LHCN-M2 (cell line): ENCODE measurements at places on chromosomes 4 and X. TPM values are rescaled to one million over a fixed set of nuclear protein-coding genes. Genes with fewer than 3 reads are reported as not detected.

- no peak for DNase-seq
Observed at GRCh38 chr4:100147684-100148083, 42.6 kb downstream of the DDIT4L start.

GRCh38 chr4:7867701-7868435 lies 71.8 kb downstream of the AFAP1 start:
- DNase-seq, result peak; percentile 34

DNA sequence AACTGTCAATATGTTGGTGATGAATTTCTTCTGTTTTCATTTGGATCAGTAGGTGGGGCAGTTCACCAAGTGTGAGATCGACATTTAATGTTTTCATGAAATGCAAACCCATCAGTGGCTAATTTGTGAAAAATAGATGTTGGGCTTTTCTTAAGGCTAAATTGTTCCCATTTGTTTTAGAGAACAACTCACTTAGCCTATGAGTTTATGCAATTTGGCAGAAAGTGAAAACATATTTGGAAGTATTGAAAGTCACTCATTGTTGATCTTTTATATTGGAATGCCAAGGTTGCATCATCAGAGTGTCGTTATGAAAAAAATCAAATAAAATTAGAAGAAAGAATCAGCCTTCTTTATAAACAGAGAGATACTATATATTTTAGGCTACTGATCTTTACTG lies 132.4 kb downstream of the RPA4 start:
- no peak for DNase-seq

- peak; percentile 98 for DNase-seq
Observed at GRCh38 chr4:29708473-29708872, 1011.7 kb upstream of the PCDH7 start.

GRCh38 chrX:132382068-132382467 lies 106.8 kb downstream of the MBNL3 start:
- DNase-seq, result no peak

GRCh38 chr4:8076023-8076422 lies 82.6 kb downstream of the ABLIM2 start:
- no peak for DNase-seq

- DNase-seq, result no peak
Observed at GRCh38 chrX:33726281-33727160, 405.6 kb downstream of the FAM47A start.

- no peak for DNase-seq
Observed at GRCh38 chr4:18670034-18670433, 648.5 kb upstream of the LCORL start.

DNA sequence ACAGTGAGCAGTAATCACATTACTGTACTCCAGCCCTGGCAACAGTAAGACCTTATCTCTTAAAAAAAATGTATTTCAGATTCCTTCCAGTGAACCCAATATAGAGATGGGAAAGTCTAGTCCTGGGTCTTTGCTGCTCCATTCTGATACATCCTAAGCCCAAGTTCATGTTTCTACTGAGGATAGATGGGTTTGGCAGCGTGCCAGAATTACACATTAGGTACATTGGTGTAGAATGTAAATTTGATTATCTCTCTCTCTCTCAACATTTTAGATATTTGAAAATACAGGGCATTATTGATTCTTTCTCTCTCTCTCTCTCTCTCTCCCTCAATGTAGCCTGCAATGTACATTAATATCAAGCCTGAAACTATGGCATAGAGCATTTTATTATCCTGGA lies 43.5 kb upstream of the ZNF330 start:
- DNase-seq, result no peak

- no peak for DNase-seq
Observed at GRCh38 chrX:29926056-29926455, 289.3 kb upstream of the MAGEB2 start.

DNA sequence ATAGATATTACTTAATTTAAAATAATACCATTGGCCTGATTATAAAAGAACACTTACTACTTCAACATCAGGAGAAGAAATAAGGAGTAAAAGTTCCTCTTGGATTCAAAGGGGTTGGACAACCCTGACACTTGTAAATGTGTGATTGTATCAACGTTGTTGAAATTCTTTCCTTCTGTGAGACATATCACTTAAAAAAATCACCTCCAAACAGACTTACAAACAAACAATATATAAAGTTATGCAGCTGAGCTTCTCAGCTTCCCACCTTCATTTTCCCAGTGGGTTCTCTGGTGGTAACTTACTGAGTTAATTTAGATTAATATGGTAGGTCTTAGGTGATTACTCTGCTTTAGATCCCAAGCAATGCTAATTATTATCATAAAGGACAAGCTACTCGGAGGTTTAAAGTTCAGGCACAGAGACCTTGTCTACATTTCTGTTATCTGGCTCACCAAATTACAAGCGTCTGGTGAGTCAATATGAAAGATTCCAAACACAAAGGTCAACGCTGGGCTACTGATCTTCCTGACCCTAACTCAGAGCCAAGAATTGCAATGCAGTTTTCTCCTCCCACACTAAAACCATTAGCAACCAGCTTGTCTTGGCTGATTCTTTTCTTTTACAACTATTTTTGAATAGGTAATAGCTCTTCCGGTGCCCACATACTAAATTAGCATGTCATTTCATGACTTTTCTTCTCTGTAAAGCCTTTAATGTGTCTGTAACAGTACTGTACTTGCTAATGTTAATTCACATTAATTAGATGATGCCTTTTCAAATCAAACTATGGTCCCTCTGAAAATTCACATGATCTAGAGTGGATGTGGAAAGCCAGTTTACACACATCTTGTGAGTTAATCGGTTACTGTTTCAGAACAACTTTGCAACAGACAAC lies 157.6 kb downstream of the RASL11B start:
- peak; percentile 74 for DNase-seq

GRCh38 chrX:130097507-130098209 lies 12.6 kb downstream of the ELF4 start:
- no peak for DNase-seq

DNA sequence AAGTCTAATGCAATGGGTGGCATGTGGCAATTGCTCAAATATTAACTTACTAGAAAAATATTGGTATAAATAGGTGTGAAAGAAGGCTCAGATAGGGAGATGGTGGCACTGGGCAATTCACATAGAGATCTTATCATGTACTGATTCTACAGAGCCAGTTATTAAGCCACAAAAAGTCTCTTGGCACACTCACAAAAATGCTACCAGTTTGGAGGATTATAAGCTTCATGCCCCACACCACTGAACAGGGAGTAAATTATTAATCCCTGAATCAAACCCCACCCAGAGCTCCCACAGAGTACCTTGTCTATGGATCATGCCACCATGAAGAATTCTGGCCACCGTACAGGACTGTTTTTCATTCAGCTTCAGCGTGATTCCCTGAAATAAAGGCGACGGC lies 13.8 kb downstream of the MPP1 start:
- no peak for DNase-seq

DNA sequence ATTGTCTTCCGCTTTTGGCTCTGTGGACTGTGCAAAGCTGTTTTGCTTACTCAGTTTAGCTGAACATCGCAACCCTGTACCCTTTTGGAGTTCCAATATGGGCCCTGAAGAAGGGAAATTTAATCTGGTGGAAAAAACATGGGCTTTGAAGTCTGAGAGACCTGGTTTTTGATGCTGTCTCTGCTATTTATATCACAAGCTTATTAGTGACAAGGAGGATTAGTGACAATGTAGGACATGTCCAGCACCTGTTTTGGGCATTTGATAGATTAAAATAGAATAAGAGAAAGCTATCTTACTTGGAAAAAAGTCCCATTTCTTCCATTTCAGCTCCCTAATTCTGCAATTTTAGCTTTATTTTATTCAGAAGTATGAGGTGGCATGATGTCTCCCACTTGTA lies 417.3 kb downstream of the SPRY1 start:
- no peak for DNase-seq

- peak; percentile 96 for DNase-seq
Observed at GRCh38 chrX:107673933-107674479, 45.7 kb downstream of the PRPS1 start.

- DNase-seq, result no peak
Observed at GRCh38 chr4:52948057-52948423, 85.9 kb downstream of the RASL11B start.

- no peak for DNase-seq
Observed at GRCh38 chrX:68895778-68896177, 67.0 kb downstream of the EFNB1 start.

- DNase-seq, result no peak
Observed at GRCh38 chr4:118225511-118225910, 127.3 kb downstream of the PRSS12 start.

DNA sequence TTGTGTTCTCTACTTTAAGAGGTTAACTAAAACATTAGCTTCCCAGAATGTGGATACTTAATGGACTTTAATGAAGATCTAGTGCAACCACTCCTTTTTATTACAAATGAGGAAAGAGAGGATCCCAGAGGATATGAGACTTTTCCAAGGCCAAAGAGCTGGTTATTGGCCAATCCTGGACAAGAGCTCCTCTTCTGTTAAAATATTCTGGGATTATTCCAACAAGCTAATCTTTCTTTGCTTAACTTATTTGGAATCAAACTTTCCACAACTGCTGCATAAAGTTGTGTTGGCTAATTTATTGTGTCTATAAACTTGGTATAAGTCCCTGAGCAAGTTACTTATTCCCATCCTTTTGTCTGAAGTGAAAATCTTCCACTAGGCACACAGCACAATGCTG lies 174.2 kb upstream of the HCCS start:
- DNase-seq, result no peak

GRCh38 chr4:82900066-82900410 lies 497 bp upstream of the THAP9 start:
- no peak for DNase-seq

GRCh38 chrX:110145311-110145710 lies 142.4 kb downstream of the TMEM164 start:
- DNase-seq, result no peak

DNA sequence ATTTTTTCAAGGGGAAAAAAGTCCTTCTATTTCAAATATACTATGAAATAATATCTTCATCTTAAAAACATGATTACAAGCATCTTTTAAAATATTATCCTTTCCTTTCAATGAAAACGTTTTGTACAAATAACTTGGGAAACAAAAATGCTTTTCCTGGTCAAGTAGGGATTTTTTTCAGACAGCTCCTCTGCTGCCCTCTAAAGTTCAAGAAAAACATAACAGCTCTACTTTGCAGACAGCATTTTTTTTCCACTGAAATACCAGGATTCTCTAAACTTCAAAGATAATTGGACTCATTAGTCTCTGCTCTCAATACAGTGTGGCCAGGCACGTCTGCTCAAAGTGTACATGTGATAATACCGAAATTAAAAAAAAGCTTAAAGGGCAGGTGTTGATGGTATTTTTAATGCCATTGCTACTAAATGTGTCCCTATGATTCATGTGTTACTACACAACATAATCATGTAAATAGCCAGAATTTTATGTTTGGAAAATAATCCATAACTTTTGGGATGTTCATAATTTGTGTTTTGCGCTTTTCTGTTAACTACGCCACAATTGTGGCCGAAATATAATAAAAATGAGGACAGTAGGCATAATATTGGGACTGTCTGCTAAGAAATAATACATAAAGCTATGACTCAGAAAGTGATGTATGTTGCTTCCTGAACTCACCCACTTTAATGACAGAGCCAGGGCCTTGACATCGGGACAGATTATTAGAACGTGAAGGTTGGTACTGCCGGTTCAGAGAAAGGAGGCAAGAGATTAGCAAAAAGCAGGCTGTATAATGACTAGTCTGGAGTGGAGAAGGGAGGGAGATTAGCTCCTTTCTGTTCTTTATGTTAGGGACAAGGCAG lies 478.9 kb downstream of the KCNIP4 start:
- peak; percentile 11 for DNase-seq

DNA sequence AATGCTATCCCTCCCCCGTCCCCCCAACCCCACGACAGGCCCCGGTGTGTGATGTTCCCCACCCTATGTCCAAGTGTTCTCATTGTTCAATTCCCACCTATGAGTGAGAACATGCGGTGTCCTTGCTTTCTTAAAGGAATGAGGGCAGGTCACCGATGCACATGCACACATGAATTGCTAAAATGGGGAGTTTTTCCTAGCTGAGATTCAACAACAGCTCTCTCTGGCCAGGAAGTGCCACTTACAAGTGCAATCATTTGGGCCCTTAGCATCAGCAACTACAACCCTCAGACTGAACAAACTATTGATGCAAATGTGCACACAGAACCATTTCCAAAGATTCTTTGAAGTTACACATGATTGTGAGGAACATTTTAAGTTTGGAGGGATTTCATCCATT lies 95.7 kb upstream of the IQCM start:
- DNase-seq, result no peak

DNA sequence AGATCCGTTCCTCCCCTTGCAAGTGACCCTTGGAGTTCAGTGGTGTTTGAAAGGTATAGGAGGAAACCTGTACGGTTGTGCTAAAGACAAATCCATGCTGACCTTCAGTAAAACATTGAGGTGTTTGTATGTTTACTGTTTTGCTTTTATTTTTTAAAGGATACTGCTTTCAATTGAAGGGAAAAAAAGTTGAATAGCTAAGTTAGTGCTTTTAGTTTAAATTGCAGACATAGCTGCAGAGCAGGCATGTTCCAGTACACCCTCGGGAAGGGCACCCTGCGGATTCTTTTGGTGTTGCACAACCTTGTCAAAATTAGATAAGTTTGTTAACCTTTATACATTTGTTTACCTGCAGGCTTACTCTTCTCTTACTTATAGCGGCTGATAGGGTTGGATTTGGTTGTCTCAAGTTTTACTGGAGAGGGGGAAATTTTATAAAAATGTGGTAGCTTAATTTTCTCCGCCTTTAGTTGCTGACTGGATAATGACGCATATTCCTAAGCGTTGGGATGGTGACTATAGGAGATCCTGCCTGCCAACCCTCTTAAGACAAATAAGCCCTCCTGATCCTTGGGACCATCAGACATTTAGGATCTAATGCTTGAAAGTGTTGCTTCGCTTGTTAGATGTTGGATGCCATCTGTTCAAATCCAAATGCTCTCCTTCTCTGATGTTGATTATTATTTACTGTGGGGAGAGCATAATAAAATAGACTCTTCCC lies 2.0 kb downstream of the RAPGEF2 start:
- DNase-seq, result no peak

DNA sequence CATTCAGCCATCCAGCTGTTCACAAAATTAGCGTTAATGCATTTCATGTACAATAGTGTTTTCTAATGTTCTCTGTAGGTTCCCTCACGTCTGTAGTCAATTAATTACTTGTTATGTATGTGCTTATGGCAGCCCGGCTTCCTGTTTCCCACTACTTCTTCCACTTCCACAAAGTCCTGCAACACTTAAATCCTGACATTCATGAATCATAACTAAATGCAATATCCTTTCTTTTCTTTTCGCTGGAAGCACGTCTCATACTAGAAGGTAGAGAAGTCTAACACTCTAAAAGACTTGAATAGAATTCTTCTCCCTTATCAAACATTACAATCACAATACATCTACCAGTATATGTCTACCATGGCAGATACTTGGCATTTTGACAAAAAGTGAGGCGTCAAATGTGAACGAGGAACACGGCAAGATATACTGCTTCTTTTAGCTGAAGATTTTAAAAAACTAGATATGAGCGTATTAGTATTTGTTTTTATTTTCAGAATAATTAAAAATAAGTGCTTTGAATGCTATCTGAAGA lies 239.0 kb upstream of the DIAPH2 start:
- DNase-seq, result no peak

Gene GYPB
- total RNA-seq, result not detected in 2 replicates

Gene MXRA5
- 0.11 and 0.13 TPM in 2 replicates for total RNA-seq

Gene ZAR1
- total RNA-seq, result not detected in 2 replicates

Gene MMRN1
- total RNA-seq, result not detected in 2 replicates

Gene DKK2
- total RNA-seq, result 0.58 and 0.63 TPM in 2 replicates

Gene NOCT
- 14.4 and 18.6 TPM in 2 replicates for total RNA-seq

Gene CDX4
- not detected in 2 replicates for total RNA-seq

Gene MTCP1
- 2.0 and 7.2 TPM in 2 replicates for total RNA-seq
